PC-9 (cell line): ENCODE measurements at places on chromosomes 1 and 21. TPM values are rescaled to one million over a fixed set of nuclear protein-coding genes. Genes with fewer than 3 reads are reported as not detected.

DNA sequence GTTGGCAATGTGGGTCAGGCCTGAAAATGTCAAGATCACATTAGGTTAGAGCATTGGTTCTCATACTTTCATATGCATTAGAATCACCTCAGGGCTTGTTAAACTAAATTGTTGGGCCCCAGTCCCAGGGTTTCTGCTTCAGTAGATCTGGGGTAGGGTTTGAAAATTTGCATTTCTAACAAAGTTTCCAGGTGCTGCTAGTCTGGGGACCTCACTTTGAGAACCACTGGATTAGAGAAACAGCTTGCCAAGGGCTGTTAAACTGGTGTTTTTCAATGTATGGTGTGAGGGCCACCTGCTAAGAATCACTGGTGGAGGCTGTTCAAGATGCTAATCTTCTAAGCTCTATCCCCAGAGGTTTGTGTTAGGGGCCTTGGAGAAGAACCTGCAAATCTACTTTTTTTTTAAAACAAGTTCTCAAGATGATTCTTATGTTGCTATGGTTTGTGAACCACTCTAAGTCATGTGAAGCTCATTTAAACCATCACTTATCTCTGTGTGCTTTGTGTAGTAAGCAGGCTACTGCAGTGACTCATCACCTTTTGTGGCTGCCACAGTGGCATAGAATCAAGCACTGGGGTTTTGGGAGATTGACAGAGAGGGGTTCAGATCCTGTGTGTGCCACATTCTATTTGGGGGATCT, 152.2 kb downstream of the S1PR1 start:
- H3K4me1 ChIP-seq = no peaks in the 10 kb centered on the region
- H3K27me3 ChIP-seq = no peaks in the 10 kb centered on the region
- no peaks in the 10 kb centered on the region for H3K36me3 ChIP-seq
- no peak overlapping the region for H3K27ac ChIP-seq

DNA sequence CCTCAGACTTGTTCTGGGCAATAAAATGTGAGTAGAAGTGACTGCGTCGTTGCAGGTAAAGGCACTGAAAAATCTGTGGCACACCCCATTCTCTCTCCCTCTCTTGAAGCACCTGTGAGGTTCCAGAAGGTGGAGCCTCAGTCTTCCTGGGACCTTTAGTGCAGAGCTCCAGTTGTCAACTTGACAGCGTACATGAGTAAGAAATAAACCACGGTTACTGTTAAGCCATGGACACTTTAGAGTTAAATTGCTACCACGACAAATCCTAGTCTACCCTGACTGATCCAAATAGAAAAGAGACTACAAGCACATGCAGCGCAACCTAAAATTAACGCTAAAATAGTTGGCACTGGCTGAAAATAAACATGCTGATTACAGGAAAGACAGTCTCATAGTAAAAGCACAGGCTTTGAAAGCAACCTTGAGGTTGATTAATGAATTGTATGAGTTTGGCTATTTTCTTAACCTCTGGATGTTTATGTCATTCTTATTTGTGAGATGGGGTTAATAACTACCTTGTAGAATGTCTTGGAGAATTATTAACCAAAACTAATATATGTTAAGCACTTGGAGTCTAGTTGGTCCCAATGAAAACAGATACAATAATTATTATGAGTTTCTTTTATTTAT, 93.0 kb upstream of the PLPPR4 start:
- no peak overlapping the region for H3K4me3 ChIP-seq
- H3K36me3 ChIP-seq = no peaks in the 10 kb centered on the region
- peaks cover 10% of the 10 kb centered on the region; the same call in 1 of the 2 replicates for H3K4me1 ChIP-seq
- DNase-seq = no peak

Gene FCRL1
- total RNA-seq = not detected in 2 replicates

- no peaks in the 10 kb centered on the region for H3K27me3 ChIP-seq
- no peak overlapping the region for H3K4me3 ChIP-seq
- H3K27ac ChIP-seq = no peak overlapping the region
- H3K4me1 ChIP-seq = no peaks in the 10 kb centered on the region
Observed at GRCh38 chr1:163523375-163524029, 201.7 kb downstream of the NUF2 start.

DNA sequence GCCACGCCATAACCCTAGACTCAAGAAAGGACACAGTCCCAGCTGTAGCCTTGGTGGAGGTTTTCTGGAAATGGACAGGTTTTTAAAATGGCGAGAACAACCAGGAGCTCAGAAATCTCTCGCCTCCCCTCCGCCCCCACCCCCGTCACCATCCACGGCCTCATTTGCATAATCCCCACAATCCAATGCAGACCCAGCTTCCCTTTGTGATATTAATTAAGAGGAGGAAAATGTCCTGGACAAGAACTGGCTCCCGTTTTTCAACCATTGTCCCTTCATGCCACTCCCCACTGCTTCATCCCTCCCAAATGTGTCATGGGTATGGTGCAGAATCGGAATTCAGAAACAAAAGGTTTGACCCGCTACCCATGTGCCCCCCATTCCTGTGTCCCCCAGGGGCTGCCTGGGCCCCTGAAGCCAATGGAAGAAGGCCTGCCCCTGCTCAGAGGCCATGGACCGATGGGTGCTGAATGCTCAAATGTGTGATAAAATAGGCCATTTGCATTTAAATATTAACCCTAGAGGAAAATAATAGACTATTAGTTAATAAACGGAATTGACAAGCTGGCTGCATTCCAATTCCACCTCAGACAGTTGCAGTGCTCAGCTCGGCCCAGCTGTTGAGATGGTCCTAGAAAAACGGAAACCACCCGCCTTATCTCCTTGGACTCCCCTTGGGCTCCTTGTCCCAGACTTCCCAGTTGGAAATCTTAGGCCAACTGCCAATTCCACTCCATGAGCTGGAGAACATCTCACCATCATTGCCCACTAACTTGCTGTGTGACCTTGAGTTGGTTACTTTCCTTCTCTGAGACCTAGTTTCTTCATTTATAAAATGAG, 10.7 kb upstream of the EPHB2 start:
- H3K4me3 ChIP-seq = no peak overlapping the region
- H3K27ac ChIP-seq = no peak overlapping the region
- no peaks in the 10 kb centered on the region for H3K27me3 ChIP-seq
- no peaks in the 10 kb centered on the region for H3K4me1 ChIP-seq
- H3K36me3 ChIP-seq = no peaks in the 10 kb centered on the region

DNA sequence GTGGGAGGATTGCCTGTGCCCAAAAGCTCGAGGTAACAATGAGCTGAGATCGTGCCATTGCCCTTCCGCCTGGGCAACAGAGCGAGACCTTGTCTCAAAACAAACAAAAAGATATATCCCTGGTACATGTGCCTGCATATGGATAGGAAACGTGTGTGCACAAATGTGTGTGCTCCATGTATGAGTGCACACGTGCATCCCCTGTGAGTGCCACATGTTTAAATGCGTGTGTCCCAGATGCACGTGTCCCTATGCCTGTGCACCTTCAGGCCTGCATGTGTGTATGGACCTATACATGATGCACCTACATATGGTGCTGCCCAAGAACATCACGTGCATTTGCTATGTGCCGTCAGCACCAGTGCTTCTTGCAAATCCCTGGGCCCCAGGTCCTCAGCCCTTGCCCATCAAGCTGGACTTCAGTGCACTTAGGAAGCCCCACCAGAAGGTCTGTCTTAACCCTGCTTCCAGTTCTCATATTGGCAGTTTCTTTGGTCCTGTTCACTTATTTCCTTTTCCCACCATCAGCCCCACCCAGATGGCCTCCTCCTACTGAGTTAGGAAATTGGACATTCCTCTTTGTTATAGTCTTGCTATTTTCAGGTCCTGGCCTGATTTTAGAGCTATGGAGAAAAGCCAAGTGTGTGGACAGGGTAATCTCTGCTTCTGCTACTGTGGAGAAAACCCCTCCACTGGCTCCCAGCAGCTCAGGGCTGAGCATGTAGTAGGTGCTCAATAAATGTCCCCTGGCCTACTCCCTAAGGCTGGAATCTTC, 15.4 kb downstream of the TIE1 start:
- peaks cover 8% of the 10 kb centered on the region for H3K4me1 ChIP-seq
- H3K4me3 ChIP-seq = no peak overlapping the region
- no peak overlapping the region for H3K27ac ChIP-seq
- no peaks in the 10 kb centered on the region for H3K27me3 ChIP-seq
- H3K36me3 ChIP-seq = no peaks in the 10 kb centered on the region

DNA sequence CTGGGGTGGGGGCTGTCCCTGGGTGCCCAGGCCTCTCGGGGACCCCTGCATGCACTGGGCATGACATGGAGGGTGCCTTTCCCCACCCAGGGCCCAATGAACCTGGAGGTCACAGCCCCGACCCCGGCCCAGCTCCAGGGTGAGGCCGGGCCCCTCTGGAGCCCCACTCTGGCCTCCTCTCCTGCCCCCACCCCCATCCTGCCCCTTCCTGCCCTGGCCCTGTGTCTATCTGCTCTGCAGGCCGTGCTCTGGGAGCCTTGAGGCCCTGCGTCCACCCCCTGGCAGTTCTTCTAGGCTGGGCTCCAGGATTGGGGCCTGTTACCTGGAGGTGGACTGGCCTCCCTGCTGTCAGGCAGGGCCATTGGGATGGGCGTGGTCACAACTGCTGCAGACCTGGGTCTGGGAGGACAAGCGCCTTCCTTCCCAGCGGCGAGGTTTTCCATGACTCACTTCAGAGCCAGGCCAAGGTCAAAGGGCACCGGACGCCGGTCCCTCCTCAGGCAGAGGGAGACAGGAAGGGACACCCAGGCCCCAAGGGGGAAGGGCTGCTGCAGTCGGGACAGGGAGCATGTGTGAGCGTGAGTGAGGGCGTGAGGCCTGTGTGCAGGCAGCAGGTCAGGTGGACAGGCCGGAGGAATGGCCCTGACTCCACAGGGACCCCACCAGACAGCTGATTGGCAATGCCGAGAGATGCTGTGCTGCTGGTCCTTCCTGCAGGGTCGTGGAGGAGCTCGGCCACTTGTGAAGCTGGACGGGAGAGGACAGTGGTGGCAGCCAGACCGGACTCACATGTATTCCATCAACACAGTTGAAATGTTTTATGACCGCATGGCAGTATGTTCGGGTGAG, 31.1 kb upstream of the POFUT2 start:
- peaks cover 26% of the 10 kb centered on the region for H3K4me1 ChIP-seq
- no peaks in the 10 kb centered on the region for H3K27me3 ChIP-seq
- peak; percentile 90 for DNase-seq
- H3K36me3 ChIP-seq = no peaks in the 10 kb centered on the region
- no peak overlapping the region for H3K4me3 ChIP-seq
- peak overlapping the region; percentile 53; the same call in 1 of the 2 replicates for H3K27ac ChIP-seq

DNA sequence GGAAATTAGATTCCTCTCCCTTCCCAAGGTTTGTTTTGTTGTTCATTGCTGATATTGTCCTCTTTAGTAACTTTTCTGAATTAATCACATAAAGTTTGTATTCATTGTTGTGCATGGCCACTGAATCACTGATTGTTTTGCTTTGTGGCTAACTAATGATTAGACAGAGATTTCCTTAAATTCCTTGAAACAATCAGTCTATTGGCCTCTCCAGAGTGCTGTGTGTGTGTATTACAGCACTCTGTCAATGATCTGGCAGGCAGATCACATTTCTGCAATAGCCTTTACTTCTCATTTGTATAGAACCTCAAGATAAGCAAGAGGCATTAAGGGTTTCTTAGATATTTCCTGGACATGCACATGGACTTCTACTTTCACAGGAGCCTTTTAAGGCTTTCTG, 78.6 kb downstream of the DUSP10 start:
- no peak overlapping the region for H3K27ac ChIP-seq
- no peak overlapping the region for H3K4me3 ChIP-seq
- H3K4me1 ChIP-seq = peaks cover 12% of the 10 kb centered on the region
- DNase-seq = no peak
- H3K27me3 ChIP-seq = no peaks in the 10 kb centered on the region

DNA sequence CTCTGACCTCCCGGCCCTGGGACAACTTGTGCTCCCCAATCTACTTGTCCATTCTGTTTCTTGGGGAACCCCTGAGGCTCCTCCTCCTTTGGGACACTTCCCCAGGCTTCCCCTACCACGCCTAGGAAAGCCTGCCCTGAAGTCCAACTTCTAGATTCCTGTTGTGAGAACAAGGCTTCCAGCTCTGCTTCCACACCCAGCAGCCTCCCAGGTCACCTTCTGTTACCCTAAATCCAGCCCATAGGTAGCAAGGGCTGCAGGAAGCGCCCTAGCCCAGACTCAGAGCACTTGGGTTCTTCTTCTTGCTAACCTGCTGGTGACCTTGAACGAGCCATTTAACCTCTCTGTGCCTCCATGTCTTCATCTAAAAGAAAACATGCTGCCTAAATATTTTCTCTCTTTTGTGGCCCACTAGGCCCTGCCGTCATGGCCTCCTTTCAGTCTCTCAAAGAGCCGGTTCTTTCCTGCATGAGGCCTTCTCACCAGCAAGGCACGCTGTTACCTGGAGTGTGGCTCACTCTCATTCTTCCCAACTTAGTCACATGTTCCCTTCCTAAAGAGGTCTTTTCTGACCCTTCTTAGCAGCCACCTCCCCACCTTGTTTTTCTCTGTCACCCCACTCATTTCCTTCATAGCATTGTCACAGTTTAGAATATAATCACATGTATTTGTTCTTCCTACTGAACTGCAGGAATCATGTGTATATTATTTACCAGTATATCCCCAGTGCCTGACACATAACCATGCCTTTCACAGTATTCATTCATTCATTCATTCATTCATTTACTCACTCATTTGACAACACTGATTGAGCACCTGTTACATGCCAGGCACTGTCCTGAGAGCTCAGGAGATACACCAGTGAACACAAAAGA, 1.4 kb downstream of the CAPN2 start:
- H3K36me3 ChIP-seq = peaks cover 26% of the 10 kb centered on the region
- peak overlapping the region; percentile 79 for H3K4me3 ChIP-seq
- H3K27me3 ChIP-seq = no peaks in the 10 kb centered on the region
- peaks cover 78% of the 10 kb centered on the region for H3K4me1 ChIP-seq

DNA sequence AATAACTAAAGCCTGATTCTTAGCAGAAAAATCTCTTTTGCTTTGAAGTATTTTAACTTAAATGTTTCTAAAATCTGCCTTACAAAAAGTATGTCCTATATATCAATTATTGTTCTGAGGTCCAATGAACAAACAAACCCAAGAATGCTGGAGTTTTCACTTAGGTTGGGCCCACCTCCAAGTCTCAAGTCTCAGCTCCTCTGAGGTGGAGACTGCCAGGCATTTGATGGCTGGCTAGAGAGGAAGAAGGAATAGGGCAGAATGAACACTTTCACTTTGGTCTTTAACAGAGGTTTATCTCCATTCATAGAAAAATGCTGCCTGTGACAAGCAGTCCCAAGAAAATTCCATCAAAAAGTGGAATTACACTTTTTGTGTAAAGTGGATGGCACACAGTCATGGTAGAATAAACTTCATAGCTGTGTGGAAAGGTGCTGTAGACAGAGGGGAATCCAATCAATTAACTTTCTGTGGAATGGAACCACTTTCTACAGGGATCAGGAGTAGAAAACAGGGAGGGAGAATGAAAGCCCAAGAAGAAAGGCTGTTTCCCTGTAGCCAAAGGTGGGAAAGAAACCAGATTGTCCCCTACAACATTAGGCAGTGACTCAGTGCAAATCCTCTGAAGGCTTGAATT, 349.4 kb upstream of the RUNX1 start:
- H3K27me3 ChIP-seq = no peaks in the 10 kb centered on the region
- no peaks in the 10 kb centered on the region for H3K36me3 ChIP-seq
- no peak for DNase-seq

Gene PRAMEF1
- not detected in 2 replicates for total RNA-seq
